ENCODE measurements at places on chromosomes 5 and 9.

GRCh38 chr5:134714120-134714519 lies 24.2 kb upstream of the CAMLG start:
- DNase-seq = no peak

DNA sequence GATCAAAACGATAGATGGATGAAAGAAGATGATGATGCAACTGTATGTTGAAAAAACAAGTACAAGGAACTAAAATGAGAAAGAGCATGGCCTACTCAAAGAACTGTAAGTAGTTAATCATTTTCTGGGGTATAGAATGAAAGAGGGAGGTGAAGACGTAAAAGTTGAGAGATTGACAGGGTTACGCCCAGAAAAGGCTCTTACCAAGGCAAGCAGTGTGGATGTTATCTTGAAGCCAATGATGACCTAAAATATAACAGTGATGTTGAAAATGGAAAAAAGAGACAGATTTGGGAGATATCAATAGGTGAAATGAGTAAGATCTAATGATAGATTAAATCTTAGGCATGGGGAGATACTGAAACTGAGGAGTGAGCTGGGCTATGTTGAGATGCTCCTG lies 80.4 kb upstream of the GNAQ start:
- no peak for DNase-seq

- no peak for DNase-seq
Observed at GRCh38 chr9:127683723-127684122, 23.1 kb upstream of the CFAP157 start.

DNA sequence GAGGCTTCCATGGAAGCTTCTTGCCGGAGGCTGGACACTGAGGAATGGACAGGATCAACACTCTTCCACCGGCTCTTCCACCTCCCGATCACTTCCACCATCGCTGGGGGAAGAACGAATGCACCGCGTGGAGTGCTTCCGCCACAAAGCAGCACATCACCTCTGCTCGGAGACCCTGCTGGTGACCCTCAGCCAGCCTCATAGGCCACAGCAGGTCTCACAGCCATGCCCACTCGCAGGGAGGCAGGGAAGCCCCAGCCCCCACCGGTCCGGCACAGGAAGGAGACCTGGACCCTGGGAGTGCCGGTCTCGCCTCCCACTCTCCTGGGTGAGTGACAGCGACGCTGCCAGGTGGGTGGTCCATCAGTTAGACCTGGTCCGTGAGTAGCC lies 4.7 kb downstream of the MRPL36 start:
- DNase-seq = no peak

DNA sequence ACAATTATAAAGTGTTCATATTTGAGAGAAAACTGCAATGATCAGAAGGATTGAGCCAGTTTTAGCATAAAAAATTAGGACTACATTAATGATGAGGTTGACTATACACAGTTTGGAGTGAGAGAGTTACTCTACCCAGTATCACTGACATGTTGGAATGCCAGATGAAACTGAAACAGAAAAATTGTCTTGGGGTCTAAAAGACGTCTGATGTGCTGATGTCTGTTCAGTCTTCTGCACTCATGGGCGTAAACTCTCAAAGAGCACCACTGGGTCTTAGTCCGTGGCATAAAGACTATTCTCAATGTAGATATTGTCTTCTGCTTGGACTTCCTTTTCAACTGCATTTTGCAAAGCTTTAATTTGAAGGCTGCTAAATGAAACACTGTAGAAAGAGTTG lies 29.5 kb downstream of the HAVCR1 start:
- no peak for DNase-seq

DNA sequence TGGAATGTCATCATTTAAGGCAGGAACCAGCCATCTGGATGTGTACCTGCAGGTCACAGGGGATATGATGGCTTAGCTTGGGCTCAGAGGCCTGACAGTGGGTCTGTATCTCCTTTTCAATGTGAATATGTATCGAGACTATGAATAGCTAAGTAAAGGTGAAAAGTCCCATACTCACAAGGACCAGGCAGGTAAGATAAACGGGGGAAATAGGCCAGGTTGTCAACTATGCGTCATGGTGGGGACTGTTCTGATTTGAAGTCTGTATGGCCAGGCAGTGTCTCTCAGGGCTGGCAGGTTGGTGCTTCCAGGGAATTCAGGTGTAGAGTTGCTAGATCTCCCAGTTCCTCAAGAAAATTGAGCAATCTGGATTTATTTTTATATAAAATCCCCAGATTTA lies 987.9 kb upstream of the WWC1 start:
- no peak for DNase-seq

GRCh38 chr9:133604214-133604613 lies 5.0 kb downstream of the FAM163B start:
- DNase-seq = no peak

DNA sequence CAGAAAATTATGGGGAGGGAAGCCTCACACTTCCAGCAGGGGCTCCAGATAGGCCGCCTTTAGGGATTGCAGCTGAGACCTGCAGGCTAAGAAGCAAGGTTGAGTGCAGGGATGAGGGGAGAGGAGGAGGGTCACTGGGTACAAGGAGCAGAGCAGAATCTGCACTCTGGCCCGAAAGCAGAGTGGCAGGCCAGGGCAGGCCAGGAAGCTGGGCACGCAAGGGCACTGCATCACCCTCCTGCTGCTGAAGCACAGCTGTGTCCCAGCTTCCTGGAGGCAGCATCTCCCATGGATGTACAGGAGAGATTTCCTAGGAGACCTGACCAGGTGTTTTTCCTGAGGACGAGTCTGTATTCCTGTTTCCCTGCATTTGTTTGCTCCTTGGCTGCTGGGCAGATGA lies 92.1 kb downstream of the SYK start:
- DNase-seq = no peak

GRCh38 chr9:134285215-134285845 lies 40.9 kb upstream of the RXRA start:
- no peak for DNase-seq

- no peak for DNase-seq
Observed at GRCh38 chr9:108257382-108257781, 598.4 kb downstream of the ACTL7B start.

GRCh38 chr5:39022151-39022550 lies 52.0 kb downstream of the RICTOR start:
- no peak for DNase-seq

Measured in cerebellar nuclear complex (tissue), 1 donor.